Cardiac fibroblast (primary cell): ENCODE measurements at places on chromosomes 4 and X.

- peak; percentile 39 for DNase-seq
Measured at GRCh38 chrX:13123857-13124345, 79.5 kb upstream of the FAM9C start.

DNA sequence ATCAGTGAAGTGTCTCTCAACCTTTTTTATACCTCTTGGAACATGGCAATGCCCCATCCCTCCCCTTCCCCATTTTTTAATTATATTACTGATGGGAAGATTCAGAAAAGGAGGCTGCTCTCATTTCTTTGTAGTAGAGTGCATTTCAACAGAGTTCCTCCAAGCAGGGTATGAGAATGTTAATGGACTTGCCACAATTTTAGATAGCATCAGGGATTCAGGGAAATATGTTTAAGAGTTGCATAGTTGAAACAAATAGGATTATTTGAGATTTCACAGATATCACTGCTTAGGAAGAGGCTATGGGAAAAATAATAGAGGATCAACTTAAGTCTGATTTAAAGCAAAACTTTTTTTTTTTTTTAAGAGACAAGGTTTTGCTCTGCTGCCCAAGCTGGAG, 46.2 kb downstream of the DIPK2B start:
- no peak for DNase-seq

- no peak for DNase-seq
Measured at GRCh38 chr4:75593393-75593792, 36.9 kb downstream of the CDKL2 start.

GRCh38 chr4:133146574-133147241, 2.4 kb upstream of the PCDH10 start:
- DNase-seq, result peak; percentile 66

DNA sequence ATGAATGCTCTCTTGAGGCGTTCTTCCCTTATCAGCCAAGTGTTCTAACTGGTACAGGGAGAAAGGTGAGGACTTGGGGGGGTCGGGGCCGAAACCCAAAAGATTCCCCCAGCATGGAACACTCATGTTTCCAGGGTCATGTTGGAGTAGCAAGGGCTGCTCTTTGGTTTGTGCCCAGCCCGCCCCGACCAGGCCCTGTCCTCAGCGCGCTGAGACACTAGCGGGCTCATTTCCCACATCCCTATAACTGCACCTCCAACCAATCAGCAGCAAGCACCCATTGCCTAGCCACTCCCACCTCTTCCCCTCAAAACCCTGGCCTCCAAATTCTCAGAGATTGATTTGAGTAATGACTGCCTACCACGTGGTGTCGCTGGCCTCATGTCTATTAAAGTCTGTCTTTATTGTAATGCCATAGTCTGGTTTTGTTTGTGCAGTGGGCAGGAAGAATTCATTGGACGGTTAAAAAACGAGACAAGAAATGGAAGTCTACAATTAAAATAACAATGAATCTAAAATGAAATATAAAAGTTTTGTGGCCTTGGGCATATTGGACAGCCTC, 1928.4 kb downstream of the STIM2 start:
- DNase-seq, result no peak

- DNase-seq, result no peak
Measured at GRCh38 chr4:3390288-3390811, 51.4 kb upstream of the HGFAC start.

DNA sequence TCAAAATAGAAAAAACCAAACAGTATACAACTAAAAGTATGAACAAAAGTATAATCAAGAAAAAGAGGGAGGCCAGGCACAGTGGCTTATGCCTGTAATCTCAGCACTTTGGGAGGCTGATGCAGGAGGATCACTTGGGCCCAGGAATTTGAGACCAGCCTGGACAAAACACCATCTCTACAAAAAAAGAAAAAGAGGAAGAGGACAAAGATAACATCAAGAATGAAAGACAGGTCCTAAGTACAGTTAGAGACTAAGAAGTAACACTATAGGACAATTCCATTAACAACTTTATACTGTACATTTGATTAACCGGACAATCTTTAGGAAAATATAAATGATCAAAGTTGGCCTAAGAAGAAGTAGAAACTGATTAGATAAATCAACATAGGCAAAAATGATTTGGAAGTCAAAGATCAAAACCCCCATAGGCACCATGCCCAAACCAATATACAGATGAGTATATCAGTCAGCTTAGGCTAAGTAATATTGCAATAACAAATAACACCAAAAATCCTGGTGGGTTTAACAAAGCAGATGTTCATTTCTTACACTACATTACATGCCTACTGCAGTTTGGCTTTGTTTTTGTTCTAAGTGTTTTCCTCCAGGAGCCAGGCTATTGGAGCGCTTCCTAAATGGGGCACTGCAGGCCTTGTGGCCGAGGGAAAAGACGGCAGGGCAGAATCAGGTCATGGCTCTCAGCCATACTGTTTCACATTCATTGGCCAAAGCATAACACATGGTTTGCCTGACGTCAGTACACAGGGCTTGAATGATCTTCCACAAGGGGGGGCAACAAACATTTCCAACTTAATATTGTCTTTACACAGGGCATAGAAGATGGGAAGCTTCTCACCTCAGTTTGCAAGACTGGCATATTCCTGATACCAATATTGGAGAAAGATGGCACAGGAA, 42.2 kb upstream of the HGFAC start:
- peak; percentile 43 for DNase-seq

DNA sequence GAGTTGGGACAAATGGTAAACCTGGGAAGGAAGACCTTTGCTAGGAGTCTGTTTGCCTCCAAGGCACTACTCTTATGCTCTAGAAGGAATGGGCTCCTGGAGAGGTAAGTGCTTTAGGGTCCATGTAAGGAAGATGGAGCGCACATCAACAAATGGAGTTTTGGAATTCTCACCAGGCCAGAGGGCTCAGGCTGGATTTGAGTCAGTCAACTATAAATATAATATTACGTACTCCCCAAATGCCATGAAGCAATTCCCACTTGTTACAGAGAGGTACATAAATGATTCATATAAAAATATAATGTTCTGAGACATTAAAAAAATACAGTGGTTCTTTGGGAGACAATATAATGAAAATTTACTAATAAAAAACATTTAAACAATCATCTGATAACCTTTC, 1.6 kb upstream of the SLC9B1 start:
- DNase-seq, result no peak

DNA sequence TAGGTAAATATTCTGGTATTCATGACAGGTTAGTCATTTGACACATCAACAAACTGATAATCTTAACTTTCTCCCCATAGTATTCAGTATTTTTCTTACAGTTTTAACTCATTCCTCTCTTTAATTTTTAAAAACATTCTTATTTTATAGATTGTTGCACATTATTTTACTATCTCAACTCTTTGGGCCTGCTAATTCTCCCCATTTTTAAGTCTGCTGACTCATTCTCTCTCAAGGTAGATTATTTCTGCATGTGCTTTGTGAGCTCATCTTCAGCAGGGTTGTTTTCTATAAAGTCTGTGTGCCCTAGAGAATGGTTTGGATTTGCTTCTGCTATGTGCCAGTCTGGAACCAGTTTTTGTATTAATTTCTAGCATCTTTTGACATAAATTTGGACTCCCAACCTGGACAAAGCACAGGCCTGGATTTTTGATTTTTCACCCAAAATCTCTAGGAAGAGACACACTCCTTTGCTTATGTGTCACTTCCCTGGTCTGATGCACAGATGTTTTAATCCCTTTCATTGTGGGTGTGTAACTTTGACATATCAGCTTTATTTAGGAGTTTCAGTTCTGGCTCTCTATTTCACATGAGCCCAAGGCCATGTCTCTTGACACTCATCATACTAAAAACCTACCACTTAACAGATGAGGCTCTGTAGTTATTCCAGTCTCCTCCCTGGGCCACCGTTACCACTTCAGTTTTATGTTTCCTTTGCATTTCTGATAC, 194.3 kb upstream of the PGRMC2 start:
- no peak for DNase-seq

- peak; percentile 1 for DNase-seq
Measured at GRCh38 chrX:104482757-104483156, 83.2 kb upstream of the IL1RAPL2 start.

DNA sequence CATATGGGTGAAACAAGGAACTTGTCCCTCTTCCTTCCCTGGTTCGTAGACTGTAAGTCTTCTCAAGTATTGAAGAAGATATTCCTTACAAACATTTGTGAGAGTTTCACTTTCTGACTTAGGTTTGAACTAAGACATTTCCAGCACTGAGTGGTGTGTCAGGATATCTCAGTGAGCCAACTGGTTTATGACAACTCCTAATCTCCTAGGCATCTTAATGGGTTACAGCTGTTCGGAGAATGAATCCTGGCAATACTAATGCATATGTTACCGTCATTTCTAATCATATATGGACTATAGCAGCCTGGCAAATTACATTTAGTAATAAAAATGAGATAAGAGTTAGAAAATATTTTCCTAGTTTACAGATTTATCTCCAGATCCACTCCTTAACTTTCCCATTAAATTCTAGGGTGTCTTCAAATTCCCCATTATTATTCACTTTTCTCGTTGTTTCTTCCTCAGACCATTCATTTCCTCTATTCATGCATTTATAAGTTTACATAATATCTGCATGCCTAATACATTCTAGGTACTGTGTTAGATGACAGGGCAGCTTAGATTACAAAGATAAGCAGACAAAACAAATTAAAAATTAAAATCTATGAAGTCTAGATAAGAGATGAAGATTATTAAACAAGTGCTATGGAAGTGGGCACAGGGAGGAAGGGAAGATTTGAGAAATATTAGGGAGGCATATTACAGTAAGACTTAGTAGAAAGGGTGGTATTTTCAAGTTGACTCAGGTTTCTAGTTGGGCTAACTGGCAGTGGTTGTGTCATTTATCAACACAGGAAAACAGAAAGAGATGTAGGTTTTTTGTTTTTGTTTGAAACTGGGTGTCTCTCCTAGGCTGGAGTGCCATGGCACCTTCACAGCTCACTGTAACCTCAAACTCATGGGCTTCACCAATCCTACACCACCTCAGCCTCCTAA, 173.9 kb downstream of the WDFY3 start:
- no peak for DNase-seq

DNA sequence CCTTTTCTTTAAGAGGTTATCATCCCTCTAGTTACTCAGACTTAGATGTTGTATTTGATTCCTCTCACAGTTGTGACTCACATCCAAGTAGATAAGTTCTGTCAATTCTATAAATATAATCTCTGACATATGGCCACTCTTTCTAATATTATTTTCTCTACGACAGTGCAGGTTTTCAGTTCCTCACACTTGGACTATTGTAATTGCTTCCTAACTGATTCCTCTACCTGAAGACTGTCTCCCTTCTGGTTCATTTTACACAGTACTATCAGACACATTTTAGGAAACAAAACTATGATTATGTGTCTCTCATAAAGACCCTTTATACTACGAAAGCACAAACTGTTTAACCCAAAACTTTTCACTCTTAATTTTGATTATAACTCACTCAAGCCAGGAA, 31.3 kb upstream of the GNRHR start:
- peak; percentile 2 for DNase-seq

DNA sequence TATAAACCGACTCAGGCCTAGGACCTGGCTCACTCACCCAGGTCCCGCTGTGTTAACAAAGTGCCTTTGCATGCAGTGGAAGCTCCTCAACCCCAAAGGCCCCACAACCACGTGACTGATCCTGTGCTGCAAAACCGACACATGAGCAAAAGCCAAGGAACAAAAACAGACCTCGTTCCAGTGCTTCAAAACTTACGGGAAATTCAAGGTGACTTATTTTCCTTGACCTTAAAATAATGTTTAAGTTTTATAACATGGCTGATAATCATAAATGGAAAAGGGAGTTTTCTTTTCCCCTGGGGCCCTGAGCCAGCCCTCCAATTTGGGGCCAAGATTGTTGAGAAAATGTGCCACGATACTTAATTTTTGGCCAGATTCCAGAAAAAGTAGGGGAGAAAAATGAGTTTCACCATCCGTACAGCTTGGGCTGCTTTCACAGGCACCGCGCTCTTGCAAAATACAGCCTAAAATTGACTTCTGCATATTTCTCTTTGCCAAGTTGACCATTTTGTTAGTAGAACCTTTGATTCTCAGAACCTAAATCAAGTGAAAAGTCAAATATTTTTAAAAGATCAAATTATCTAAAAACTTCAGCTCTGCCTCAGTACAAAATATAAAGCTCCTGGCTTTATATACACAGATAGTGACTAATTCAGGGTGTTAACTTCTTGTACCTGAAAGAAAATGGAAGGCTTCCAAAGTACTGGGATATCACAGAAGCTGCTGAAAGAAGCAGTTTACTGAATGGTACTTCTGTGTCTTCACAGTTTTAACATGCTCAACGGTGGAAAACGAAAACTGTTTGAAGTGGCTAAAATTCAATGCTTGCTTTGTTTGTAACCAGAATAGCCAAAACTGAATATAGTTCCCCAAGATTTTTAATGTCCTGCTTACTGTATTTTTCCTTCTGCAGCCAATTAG, 93.8 kb downstream of the APBB2 start:
- peak; percentile 93 for DNase-seq

DNA sequence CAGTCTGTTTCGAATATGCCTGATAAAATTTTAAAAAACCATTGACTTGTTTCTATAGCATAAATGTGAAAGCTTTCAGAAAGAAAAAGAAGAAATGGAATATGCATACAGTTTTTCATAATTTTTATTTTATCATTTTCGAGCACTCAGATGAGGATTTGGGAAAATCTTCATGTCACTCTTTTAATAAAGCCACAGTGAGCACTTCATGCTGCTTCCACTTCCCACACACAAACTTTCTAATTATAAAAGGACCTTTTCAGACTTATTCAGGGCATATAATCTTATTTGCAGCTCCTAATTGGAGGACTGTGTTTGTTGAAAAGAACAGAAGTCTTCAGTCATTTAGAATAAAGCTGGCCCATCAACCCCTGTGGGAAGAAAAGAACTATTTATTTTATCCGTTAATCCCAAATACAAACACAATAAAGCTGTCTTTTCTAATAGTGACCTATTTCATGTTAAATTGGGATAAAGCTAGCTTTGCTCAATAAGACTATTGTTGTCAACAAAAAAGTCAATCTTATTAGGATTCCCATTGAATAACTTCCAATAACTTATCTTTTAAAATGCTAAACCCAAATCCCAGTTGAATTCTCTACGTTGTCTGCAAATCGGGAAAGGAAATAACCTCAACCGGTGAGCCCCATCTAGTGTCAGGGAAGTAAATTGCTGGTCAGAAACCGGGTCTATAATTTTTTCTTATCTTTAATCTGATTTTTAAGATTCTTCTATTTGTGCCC, 211.5 kb downstream of the PDGFRA start:
- DNase-seq, result peak; percentile 54

- no peak for DNase-seq
Measured at GRCh38 chrX:9622128-9622527, 143.5 kb downstream of the GPR143 start.

- DNase-seq, result no peak
Measured at GRCh38 chr4:65737672-65738071, 67.4 kb upstream of the EPHA5 start.

GRCh38 chr4:53780736-53781400, 189.6 kb upstream of the LNX1 start:
- no peak for DNase-seq

- DNase-seq, result no peak
Measured at GRCh38 chr4:104420766-104421165, 73.9 kb downstream of the CXXC4 start.

- no peak for DNase-seq
Measured at GRCh38 chr4:99827454-99827853, 10.8 kb downstream of the DAPP1 start.
